ENCODE measurements at places on chromosomes 13 and 19.

DNA sequence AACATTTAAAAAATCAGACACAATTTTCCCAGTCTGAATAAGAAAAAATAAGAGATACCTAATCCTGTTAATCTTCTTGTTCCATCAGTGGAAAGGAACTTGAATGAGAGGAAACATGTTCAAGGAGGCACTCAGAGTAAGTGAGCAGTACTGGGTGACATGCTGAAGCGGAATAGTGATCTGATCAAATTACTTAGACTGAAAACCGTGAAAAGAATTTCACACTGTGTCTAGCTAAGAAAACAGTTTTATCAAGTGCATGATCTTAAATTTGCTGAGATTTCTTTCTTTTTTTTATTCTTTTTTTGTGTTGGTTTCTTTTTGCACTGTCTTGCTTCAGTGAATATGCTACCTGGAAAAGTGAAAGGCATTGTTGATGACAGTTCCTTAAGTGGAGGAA is 249.5 kb upstream of the SLC10A2 start:
- DNase-seq: peak; percentile 25

DNA sequence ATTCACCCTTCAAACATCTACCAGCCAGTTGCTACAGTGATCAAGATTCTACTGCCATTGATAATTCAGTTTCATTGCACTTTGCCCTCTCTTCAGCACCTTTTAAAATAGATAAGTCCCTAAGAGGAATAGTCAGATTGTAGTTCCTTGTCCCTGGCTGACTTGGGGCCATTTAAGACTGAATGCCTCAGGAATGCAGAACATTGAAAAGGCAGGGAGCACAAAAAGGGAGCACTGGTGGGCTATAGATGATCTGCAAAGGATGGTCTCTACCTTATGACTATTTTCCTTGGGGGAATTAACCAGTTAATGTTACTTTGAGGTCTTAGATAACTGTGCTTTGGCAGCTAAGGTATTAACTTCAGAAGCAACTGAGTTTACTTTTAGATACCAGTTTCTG is 46.9 kb downstream of the GPALPP1 start:
- no peak for DNase-seq

- no peak for DNase-seq
These were observed 138.5 kb downstream of the RBM26 start for GRCh38 chr13:79267560-79267959.

- no peak for DNase-seq
These were observed 165.8 kb downstream of the DIAPH3 start for GRCh38 chr13:59997976-59998375.

- DNase-seq: peak; percentile 65
These were observed 1417.1 kb upstream of the ATXN8OS start for GRCh38 chr13:68690567-68690966.

- DNase-seq: no peak
These were observed 11.2 kb downstream of the AP3D1 start for GRCh38 chr19:2140138-2140569.

DNA sequence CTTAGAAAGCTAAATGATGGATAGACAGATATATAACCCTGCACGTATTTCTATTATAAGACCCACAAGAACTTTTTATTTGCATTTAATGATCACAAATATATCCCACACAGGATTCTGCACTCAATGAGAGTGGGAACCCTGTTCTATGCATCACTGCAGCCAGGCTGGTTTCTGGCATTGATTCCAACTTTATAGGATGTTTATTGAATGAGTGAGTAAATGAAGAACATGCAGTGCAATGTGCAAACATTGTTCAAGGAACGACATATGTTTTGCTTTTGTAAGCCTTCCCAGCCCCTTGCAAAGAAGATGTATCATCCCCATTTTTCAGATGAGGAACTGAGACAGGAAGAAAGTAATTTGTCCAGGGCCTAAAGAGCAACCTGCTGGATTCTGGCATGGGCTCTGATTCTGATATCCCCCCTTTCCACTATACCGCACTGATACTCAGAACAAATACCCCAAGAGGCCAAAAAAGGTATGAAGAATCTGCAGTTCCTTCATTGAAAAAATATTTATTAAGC is 246.3 kb downstream of the LACC1 start:
- DNase-seq: no peak

GRCh38 chr19:46784262-46785053 is 3.9 kb downstream of the SLC1A5 start:
- DNase-seq: peak; percentile 97

GRCh38 chr19:6020166-6020882 is 42.4 kb upstream of the RANBP3 start:
- DNase-seq: no peak

DNA sequence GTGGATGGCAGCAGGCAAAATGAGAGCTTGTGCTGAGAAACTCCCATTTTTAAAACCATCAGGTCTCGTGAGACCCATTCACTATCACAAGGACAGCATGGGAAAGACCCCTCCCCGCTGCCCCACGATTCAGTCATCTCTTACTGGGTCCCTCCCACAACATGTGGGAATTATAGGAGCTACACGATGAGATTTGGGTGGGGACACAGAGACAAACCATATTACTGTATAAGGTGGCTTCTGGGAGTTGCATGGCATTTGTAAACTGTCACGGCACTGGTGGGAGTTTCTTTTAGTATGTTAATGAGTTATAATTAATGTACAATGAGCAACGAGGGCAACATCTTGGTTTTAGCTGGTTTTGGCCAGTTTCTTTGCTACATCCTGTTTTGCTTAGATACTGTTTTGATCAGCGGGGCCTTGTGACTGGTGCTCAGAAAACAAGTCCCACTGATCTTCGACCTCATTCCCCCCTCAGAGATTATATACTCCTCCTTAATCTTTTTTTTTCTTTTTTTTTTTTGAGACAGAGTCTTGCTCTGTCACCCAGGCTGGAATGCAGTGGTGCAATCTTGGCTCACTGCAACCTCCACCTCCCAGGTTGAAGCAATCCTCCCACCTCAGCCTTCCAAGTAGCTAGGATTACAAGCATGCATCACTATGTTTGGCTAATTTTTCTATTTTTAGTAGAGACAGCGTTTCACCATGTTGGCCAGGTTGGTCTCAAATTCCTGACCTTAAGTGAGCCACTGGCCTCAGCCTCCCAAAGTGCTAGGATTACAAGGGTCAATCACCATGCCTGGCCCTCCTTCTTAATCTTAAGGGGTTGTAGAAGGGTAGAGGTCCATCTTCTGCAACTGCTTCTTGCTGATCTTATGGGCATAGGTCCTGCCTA is 21.3 kb upstream of the ZNF599 start:
- no peak for DNase-seq

GRCh38 chr19:33388725-33389420 is 15.4 kb downstream of the CEBPG start:
- no peak for DNase-seq

- DNase-seq: peak; percentile 88
These were observed 60.3 kb downstream of the TNFRSF19 start for GRCh38 chr13:23630349-23631093.

GRCh38 chr13:49539313-49539712 is 43.6 kb downstream of the PHF11 start:
- DNase-seq: no peak

GRCh38 chr19:4580961-4581665 is 21.6 kb upstream of the SEMA6B start:
- no peak for DNase-seq

DNA sequence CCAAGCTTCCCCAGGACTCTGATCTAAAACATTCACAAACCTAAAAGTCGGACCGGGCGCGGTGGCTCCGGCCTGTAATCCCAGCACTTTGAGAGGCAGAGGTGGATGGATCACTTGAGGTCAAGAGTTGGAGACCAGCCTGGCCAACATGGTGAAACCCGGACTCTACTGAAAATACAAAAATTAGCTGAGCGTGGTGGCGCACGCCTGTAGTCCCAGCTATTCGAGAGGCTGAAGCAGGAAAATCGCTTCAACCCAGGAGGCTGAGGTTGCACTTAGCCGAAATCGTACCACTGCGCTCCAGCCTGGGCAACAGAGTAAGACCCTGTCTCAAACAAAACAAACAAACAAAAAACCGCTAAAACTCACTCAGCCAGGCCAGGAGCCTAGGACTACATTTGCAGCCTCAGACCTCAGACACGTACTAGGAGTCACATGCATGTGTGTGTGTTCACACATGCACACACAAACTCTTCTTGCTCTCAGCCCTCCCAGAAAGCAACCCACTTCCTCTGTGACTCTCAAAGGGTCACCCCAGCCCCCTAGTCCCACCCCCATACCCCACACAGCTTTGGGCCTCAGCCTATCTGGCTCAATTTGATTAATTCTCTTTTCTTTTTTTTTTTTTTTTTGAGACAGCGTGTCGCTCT is 704 bp upstream of the NOTCH3 start:
- DNase-seq: no peak

GRCh38 chr13:97946951-97947588 is 6.4 kb upstream of the IPO5 start:
- DNase-seq: no peak

DNA sequence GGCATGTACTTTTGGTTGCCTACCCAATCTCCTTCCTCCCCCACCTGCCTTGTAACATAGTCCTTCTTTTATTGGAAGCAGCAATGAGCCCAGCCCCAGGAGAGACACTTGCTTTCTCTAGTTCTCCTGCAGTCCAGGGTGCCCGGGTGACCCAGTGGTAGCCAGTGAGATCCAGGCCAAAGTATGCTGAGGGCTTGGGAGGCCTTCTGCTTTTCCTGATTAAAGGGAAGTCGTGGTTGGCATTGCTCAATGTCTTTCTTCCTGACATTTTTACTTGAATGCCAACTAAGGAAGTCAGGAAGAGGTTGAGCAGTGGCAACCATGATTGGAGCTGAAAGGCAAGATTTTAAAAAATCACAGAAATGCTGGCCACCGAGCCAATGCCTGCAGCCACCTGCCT is 25.7 kb downstream of the CNMD start:
- DNase-seq: no peak

GRCh38 chr13:40101708-40102359 is 446.4 kb downstream of the COG6 start:
- DNase-seq: no peak

- no peak for DNase-seq
These were observed 472.3 kb downstream of the KLF12 start for GRCh38 chr13:73661687-73662425.

DNA sequence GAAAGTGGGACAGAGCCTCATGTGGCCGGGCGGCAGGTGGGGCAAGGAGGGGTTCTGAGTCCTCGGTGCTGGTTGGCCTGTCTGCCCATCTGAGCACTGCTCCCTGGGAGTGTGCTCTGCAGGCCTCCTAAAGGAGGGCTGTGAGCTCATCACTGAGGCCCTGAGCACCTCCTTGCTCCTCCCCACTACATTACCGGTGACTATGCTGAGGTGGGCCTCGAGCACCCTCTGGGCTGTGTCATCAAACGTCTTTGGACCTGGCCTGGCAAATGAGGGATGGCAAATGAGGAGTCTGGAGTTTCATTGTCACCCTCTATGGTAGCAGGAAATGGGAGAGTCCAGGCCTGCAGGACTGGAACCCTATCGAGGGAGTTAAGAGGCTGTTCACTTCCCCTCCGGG is 38.8 kb upstream of the ZNF429 start:
- DNase-seq: no peak

GRCh38 chr13:107866032-107866940 is 349.1 kb downstream of the LIG4 start:
- peak; percentile 80 for DNase-seq

DNA sequence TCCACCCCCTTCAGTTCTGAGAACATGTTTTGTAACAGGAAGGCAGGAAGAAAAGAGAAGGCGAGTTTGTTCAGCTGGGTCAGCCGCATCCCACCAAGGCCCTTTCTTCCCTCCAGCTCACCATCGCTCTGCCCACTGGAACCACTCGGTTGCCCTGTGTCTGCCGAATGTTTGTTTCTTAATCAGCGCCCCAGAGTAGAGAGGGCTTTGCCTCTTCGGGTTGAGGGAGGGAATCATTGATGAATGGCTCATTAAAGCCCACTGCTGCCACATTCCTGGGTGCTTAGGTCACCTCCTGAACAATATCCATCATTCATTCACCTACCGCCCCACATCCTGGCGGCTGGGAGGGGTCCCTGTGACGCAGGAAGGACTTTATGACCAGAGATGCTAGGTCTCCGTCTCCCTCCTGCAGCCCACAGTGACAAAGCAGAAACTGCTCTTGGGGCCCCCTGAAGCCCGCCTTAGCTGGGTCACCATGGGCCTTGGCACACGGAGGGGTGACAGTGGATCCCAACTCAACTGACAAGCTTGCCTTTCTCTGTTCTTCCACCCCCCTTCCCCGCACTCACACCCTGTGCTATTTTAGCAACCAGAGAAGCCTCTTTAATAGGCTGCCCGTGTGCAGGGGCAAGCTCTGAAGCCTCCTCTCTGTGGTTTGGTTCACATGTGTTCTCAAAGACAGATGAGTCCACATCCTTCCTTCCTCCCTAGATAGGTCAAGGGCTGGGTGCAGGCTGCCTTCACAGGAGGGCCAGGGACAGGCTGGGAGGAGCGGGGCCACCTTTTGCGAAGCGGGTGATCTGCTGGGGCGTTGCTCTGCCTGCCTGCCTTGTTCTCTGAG is 46.2 kb downstream of the ACTN4 start:
- peak; percentile 94 for DNase-seq

DNA sequence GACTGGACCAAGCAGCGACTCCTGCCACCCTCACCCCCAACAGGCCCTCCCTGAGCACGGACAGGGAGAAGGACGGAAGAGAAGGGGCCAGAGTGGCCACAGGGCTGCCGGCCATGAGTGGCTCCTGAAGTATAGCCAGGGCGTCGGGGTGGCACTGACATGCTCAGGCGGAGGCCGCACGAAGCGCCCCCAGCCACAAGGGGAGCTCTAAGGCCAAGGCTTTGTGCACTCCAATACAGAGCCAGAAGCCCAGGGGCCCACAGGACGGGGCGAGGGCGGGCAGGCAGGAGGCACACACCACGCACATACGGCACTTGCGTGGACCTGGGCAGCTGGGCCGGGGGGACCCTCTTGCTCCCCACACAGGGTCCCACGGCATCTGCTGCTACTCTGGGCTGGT is 52.0 kb downstream of the KLF2 start:
- DNase-seq: peak; percentile 39

- no peak for DNase-seq
These were observed 72.1 kb downstream of the RNASEH2B start for GRCh38 chr13:50981686-50982085.

Data from mesendoderm (in vitro differentiated cells).